Ammon's horn (tissue), 1 donor: ENCODE measurements at places on chromosomes 7 and 10.

DNA sequence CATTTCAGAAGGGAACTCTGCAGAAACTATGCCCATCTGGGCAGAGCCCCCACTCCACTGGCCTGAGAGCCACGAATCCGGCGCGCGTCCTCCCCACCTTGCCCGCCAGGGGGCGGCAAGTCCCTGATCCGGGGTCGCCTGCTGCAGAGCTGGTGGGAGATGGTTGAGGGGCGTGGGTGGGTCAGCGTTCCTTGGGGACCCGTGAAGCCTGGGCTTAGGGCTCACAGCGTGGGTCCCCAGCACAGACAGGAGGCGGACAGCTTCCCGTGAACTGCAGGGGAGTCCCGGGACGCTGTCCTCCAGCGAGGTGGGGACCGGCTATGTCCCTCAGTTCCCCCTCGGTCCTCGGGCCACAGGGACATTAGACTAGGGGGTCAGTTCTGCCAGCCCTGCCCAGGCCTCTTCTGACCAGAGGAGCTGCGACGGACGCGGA lies 585 bp upstream of the POP7 start:
- peak; percentile 76 for DNase-seq

DNA sequence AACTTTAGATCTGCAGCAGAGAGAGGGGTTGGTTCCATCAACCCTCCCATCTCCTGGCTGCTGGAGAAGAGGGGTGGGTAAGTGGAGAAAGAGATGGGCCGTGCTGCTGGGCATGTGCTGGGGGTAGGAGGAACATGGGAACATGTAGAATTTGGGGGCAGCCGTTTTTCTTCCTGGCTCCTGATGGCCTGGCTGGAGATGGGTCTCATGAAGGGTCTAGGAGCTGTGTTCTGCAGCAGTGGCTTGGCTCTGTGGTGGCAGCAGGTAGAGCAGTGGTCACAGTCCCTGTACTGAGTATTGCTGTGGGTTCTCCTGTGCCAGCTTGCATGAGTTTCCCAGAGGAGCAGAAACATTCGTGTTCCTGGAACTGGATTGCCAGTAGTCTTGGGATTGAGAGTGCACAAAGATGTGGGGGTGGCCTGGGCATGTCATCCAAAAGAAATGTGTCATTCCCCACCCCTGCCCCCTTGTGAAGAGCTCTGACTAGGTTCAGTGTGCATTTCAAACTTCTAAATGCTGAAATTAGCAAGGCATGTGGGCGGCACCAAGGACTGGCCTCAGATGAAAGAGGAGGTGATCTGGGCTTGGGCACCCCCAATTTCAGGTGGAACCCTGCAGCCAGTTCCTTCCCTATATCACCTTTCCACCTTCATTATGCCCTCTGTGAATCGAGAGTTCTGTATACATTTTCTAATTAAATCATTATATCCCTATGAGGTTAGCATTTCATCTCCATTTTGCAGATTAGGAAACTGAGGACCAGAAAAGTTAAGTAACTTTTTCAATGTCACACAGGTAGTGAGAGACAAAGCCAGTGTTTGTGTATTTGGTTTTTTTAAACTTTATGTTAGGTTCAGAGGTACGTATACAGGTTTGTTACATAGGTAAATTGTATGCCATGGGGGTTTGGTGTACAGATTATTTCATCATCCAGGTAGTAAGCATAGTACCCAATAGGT lies 2.1 kb downstream of the CHST3 start:
- DNase-seq = no peak

DNA sequence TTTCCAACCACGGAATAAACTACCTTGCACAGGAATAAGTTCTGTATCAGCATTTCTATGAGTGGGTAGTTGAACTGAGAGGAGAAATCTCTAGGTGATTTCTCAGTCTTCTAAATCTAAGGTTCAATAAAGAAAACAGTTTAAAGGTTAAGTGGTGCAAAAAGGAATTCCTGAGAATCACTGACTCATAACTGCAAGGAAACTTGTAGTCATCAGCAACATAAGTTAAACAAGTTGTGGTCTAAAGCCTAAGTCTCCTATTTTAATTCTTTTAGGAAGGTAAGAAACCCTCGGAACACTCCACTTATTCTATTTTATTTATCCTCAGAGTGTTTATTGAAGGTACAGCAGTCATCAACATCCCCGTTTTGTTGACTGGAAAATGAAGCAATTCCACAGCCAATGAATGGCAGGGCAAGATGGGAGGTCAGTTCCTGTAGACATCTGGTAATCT lies 92.4 kb upstream of the PIK3CG start:
- DNase-seq = no peak

DNA sequence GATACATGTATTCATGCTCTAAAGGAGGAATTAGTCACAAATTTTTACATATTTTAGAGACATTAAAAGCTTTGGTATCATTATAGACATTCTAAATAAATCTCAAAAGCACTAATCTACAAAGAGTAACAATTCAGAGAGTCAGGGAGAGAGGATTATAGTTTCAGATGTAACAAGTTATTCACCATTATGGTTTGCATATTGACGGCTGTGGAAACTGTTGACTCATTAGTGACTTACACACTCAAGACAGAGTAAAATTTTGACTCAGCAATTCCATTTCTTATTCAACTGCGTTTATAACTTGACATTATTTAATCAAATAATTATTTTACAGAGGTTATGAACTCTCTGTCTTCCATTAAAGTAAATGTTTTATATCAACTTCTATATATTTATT lies 95.4 kb upstream of the SEMA3C start:
- DNase-seq = no peak

DNA sequence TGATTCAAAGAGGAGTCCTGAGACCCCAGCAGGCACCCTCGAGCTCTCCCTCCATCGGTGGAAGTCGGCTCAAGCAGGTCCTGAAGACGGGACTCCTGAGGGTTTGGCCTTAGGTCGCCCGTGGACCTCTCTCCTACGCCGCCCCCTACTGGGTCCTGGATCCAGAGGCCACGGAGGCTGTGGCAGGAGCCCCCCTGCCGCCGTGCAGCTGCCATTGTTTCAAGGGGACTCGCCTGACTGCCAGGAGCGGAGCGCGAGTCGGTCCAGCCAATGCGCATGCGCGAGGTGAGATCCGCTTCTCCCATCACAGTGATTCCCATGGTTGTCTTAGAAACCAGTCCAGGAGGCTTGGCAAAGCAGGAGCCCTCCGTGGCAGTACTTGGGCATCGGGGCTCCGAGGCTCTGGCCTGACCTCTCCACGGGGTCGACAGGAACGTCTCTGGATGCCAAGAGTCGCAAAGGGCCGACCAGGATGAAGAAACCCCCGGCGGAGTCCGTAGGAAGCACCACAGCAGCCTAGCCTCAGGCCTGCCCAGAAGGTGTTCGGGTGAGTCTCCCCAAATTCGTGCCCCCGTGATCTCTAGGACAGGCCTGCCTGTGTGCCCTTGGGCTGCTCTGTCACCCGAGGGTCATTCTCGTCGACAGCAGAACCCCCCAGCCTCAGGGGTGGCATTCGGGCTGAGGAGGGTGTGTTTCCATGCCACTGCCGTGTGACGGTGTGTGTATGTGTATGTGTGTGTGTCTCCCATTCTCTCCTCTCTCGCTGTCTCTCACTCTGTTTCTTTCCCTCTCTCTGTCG lies 322.3 kb downstream of the ZNF716 start:
- DNase-seq = no peak

GRCh38 chr7:67729771-67730170 lies 733.1 kb downstream of the TYW1 start:
- no peak for DNase-seq

GRCh38 chr10:3803927-3804741 lies 19.1 kb upstream of the KLF6 start:
- DNase-seq = peak; percentile 47

DNA sequence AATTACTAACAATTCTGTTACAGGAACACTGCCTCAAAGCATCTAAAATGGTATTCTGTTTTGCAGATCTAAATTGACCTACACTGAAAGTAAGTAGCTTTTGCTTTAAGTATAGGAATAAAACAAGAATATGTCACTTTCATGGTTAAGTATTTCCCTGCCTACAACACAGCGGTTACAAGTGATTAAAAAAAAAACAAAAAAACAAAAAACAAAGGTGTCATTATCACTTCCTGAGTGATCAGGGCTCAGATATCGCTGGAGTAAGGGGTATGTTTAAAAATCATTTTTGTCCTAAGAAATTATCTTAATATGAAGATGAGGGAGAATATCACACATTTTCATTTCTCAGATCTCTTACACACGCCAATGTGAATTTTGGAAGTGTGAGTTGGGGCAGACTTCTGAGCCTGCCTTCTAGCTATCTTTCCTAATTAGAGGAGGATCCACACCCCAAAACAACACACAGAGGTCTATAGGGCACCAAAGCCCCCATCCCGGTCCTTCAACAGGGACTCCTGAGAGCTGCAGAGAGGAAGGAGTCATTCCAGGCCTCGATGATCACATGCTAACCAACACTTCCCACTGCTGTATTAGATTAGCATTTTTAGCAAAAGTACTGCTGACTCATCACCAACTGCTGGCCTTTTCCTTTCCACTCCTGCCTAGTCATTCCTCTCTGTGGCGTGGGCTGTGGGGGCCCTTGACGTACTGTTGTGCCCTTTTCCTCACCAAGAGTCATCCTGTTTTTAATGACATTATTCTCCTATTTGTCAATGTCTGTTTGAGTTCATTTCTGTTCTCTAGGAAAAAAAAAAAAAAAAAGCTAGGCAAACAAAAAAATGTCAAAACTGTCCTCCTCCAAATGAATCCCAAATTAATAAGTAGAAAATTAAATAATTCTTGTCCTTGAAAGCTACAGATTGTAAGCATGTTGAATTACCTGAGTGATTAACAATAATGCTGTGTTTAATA lies 31.2 kb downstream of the PRTFDC1 start:
- DNase-seq = peak; percentile 91

- DNase-seq = no peak
These were observed 12.9 kb downstream of the GRM8 start for GRCh38 chr7:127239814-127240213.

GRCh38 chr10:29619241-29619669 lies 15.5 kb downstream of the SVIL start:
- no peak for DNase-seq

DNA sequence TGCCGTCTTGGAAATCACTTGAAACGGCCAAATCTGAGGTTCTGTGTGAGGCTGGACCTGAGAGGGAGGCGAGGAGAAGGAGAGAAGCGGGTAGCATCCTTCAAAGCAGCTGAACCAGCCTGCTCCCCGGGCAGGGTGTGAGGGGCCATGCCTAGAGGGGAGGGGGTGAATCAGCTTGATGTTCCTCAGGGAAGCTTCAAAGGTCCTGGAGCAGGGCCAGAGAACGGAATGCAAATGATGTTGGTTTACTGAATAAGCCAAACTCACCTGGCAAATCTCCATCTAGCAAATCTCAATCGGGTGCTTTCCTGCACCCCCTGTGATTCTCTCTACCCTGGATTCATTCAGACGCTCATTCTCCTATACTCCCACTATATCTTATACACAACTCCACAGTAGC lies 226.9 kb downstream of the WDR11 start:
- DNase-seq = no peak

DNA sequence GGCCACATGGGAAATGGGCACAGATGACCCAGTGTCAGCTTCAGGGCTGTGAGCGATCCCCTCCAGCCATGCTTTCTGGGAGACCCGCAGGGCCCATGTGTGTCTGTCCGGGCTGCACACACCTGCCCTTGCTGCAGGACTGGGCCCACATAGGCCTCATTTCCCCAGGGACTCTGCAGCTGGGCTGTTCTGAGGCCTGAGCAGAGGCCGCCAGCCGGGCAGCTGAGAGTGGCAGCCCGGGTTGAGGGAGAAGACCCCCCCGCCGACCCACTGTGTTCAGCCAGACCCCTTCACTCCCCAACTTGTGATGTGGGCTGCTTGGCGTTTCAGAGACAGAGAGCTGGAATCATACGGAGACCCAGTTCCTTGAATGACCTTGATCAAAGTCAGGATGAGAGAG lies 50.1 kb upstream of the DPYSL4 start:
- DNase-seq = no peak

DNA sequence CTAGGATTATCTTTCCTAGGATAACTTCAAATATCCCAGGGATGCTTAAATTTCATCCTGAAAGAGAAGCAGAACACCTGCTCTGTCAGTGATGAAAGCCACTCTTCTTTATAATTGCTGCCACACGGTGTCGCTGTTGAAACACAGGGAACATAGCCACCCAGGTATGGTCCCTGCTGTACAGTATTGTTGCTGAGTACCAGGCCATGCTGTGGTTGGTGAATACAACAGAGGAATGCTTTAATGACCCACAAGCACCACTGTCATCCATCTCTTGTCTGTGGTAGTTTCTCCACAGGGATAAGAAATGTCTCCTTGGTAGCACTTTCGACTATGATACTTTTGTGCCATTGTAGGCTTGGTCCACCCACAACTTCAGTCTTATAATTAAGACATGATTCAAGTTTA lies 70.6 kb upstream of the STARD3NL start:
- peak; percentile 73 for DNase-seq

DNA sequence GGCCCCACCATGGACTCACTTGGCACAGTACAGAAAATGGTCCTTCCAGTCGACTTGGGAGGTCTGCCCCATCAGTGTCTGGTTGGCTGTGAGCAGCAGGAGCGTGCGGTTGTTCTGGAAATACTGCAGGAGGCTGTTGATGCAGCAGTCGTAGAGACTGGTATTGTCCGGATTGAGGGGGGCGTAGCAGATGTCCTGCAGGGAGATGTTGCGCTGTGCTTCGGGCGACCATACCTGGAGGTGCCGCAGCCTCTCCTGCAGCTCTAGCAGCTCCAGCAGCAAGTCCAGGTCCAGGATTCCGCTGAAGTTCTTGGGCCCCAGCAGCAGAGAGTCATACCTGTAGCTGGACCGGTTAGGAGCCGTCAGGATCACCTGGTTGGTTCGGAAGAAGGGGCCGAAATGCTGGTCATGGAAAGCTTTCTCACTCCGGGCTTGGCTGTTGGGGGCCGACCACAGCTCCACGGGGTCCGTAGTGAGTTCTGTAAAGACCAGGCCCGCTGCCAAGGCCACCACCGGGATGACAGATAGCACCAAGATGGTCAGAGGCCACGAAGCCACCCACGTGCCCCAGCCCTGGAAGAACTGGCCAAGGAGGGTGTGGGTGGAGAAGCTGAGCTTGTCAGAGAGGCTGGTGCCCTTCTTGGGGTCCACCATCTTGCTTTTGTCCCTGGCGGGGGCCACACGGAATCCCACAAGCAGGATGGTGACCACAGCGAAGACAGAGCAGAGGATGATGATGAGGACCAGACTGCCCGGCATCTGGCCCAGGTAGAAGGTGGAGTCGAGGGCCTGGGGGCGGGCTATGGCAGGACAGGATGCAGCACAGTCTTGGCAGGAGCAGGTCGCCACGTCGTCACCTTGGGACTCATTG lies 2.1 kb downstream of the NPC1L1 start:
- DNase-seq = no peak
